Progenitor cell of endocrine pancreas (in vitro differentiated cells): ENCODE measurements at places on chromosomes 12 and 14. TPM values are rescaled to one million over a fixed set of nuclear protein-coding genes. Genes with fewer than 3 reads are reported as not detected.

GRCh38 chr14:105878125-105878524, 351.7 kb downstream of the TMEM121 start:
- DNase-seq, result no peak

DNA sequence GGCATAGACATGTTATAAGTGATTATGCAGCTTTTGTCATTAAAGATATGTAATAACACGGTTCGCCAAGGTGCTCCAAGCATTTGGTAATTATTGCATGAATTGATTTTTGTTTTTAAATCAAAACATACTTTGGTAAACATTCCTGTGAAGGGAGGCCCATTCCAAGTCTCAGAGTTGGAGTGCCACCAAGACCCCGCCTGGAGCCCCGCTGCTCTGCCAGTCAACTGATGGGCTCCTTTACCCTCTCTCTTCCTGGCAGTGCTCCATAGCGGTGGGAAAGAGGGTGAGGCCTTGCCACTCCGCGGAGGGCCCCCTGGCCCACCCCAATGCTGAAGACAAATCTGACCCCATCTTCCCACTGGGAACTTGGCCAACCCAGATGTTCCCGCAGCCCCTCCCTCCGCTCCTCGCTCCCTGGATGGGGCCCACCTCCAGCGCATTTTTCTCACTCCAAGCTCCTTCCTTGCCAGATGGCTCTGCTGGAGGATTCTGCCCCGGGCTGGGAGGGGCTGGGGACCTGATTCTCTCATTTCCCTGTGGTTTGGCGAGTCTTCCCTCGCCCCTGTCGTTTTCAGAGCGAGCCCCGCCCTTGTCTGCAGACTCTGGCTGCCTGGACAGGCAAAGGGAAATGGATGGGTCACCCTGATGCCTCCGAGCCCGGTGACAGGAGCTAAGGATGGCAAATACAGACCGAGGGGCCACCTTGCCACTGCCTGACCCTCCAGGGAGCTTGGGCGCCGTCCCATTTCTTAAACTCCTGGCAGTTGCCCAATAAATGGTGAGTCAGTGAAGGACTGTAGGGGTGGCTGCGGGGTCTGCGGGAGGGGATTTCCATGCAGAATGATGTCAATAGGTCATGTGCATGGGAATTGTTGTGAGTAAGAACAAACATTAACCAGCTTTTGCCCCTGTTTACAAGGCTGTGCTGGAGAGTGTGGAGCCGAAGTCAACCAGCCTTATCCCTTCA, 9.2 kb upstream of the PAPLN start:
- DNase-seq, result no peak

DNA sequence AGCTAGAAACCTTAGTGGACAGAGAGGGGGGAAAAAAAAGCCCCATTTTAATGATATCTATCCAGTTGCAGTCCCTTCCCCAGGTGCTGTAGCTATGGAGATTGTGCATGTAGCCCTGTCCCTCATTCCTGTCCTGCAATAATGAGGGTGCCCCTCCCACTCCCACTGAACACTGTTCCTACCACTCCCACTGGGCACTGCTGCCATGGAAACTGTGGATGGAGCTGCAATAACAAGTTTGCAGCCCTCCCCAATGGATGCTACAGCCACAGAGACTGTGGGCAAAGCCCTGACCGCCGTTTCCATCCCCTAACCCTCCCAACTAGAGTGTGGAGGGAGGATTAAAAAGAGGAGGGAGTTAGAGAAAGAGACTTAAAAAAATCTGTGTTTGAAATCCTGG, 238.3 kb downstream of the FUT8 start:
- no peak for DNase-seq

DNA sequence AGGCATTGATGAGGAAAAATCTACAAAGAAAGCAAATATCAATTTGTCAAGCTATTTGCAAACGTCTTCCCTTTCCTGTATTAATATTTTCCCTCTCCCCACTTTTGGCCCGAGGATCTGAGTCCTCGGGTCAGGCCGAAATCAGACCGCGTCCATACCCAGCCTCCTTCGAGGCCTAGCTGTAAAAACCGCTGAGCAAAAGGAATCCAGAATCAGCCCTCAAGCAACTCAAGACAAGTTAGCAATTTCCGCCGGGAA, 353 bp upstream of the MAPK1IP1L start:
- DNase-seq, result no peak

DNA sequence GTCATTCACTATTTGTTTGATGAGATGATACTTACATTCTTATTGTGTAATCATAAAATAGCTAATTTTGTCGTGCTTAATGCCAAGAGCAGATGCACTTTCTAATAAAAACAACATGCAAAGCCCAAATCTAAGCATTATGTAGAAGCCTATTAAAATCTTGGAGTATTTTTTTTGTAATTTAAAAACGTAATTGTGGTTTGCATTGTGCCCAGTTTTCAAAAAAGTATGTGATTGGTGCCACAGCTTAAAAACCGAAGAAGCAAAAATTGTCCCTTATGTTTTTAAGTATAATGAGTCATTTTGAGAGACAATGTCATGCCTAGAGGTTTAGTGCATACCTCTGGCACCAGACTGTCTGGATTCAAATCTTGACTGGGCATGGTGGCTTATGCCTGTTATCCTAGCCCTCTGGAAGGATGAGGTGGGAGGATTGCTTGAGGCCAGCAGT, 464.8 kb upstream of the RGS6 start:
- no peak for DNase-seq

GRIN2B gene
- total RNA-seq, result 0.07 TPM in 1 of 2 replicates, not detected in the other

CPNE8 gene
- 1.7 and 3.2 TPM in 2 replicates for total RNA-seq

ZC2HC1C gene
- total RNA-seq, result 4.8 and 7.5 TPM in 2 replicates

- DNase-seq, result no peak
Measured at GRCh38 chr14:79658221-79658620, 553.1 kb downstream of the DIO2 start.
